PC-3 (cell line): ENCODE measurements at places on chromosomes 16 and 17. TPM values are rescaled to one million over a fixed set of nuclear protein-coding genes. Genes with fewer than 3 reads are reported as not detected.
A peak's percentile ranks its signal among the peaks of the same experiment; 100 is the strongest.

DNA sequence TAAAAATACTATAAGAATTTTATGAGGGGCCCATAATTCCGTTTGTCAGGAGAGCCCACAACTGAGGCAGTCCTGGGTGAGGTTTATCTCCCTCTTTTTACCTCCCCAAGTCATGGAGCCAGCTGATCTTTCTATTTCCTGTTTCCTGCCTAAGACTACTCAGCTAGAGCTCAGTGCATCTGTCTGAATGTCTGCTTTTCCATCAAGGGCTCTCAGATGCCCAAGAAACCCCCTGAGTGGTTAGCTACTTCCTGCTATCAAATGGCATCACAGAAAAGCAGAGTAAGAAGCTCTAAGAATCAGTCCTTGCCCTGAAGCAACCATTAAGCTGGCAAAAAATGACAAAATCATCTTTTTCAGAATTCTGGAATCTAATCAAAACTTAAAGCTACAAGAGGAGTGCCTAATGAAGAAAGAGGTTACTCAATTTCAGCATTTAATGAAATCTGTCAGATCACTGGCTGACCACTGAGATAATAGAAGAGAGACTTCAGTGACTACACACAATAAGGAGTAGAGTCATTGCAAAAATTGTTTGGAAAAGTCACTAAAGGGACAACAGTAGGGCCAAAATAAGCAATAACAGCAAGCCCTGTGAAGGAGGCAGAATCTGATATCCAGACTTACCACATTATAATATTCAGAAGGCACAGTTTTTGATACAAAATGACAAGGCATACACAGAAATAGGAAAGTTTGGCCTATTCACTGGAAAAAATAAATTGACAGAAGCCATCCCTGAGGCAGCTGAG lies 150.1 kb downstream of the CYB561 start:
- peaks cover 26% of the 10 kb centered on the region for H3K4me1 ChIP-seq
- no peaks in the 10 kb centered on the region for H3K27me3 ChIP-seq

- peaks cover 18% of the 10 kb centered on the region; the same call in 1 of the 2 replicates for H3K36me3 ChIP-seq
- H3K27me3 ChIP-seq: no peaks in the 10 kb centered on the region
- peaks cover 1% of the 10 kb centered on the region; the same call in 1 of the 2 replicates for H3K4me1 ChIP-seq
- no peak overlapping the region for H3K27ac ChIP-seq
- no peak overlapping the region for H3K4me3 ChIP-seq
These were observed 6.0 kb upstream of the TXNDC11 start for GRCh38 chr16:11748404-11749254.

The TMEM88 gene
- total RNA-seq: 1.5 TPM in 1 of 2 replicates, not detected in the other

The PRAC2 gene
- 44.1 and 51.4 TPM in 2 replicates for total RNA-seq

GRCh38 chr16:19094542-19095365 lies 19.0 kb upstream of the ITPRIPL2 start:
- H3K4me1 ChIP-seq: peaks cover 44% of the 10 kb centered on the region
- H3K27ac ChIP-seq: peak overlapping the region; percentile 81
- no peaks in the 10 kb centered on the region for H3K27me3 ChIP-seq
- DNase-seq: peak; percentile 66
- no peak overlapping the region for H3K4me3 ChIP-seq

The CHD9NB gene
- total RNA-seq: 0.40 TPM in 1 of 2 replicates, not detected in the other
